ENCODE measurements at places on chromosomes 7 and 10. TPM values are rescaled to one million over a fixed set of nuclear protein-coding genes. Genes with fewer than 3 reads are reported as not detected.

PAX4 gene
- total RNA-seq: not detected

GRCh38 chr7:141464551-141464950 is 86.7 kb upstream of the AGK start:
- no peak for DNase-seq

- no peak for DNase-seq
These were observed 39.2 kb downstream of the EEPD1 start for GRCh38 chr7:36192053-36192824.

- no peak for DNase-seq
These were observed 44.1 kb downstream of the BAMBI start for GRCh38 chr10:28721318-28721951.

DNA sequence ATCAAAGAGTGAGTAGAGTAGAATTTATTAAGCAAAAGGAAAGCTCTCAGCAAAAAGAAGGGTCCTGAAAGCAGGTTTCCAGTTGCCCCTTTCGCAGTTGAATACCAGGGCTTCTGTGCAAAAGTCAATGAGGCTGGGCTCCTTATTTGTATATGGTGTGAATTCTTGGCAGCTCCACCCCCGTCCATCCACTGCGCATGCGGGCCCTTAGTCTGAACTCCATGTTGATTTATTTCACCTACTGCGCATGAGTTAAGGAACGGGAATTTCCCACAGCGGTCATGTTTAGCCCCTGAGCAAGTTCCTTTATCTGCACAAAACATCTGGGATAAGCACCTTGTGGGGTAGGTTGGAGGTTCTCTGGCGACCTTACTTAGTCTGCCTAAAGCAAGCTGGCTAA is 325.6 kb downstream of the ZWINT start:
- DNase-seq: no peak

DNA sequence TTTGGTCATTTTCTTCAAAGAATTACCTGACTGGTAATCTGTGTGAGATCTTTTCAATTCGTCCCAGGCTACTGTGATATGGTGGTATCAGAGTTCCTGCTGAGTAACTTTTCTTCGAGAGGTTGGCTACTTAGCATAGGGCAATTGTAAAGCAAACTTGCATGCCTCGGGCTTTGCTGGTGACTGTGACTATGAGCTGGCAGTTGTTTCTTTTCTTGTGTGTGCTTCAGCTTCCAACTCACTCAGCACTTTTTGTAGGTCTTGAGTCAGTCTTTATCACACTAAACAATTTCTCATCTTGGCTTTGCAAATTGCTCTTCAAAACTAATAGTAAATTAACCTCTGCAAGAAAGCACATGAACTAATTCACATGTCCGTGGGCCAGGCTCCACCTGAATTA is 44.3 kb downstream of the PRR15 start:
- DNase-seq: no peak

GRCh38 chr10:80493522-80494051 is 39.5 kb downstream of the TSPAN14 start:
- no peak for DNase-seq

- no peak for DNase-seq
These were observed 11.7 kb upstream of the CPA4 start for GRCh38 chr7:130281260-130281659.

DNA sequence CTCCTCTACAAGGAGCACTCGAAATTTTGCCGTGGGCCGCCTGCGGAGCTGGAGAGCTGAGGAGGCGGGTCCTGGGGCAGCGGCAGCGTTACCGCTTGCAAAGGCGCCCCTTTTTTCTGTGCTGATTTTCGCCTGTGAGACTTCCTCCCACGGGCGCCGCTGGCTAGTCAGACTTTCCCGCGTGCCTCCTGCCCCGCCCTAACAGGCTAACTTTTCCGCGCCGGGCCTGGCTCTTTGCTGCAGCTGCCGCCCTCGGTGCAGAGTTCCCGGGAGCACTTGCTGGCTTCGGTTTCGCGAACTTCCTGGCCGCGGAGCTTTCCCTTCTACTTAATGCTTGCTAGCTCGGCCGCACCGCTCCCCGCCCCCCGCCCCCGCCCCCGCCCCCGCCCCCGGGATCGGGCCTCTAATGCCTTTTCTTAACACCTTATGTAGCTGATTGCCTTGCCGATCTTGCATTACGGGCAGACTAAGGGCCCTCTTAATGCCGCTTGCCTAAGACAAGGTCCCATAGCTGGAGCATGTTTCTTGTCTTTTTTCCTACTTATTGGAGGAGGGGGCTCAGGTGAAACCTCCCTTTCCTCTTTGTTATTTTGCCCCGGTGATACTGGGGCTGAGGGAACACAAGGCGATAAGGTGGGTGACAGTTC is 37.9 kb upstream of the RASGEF1A start:
- peak; percentile 85 for DNase-seq

Data from left ventricle myocardium superior (tissue), 1 donor.